B cell (primary cell): ENCODE measurements at places on chromosomes 4 and X. TPM values are rescaled to one million over a fixed set of nuclear protein-coding genes. Genes with fewer than 3 reads are reported as not detected.

GRCh38 chr4:6770581-6771228, 11.8 kb upstream of the KIAA0232 start:
- DNase-seq, result no peak
- no peaks in the 10 kb centered on the region for H3K36me3 ChIP-seq
- no peak overlapping the region for H3K4me3 ChIP-seq

GRCh38 chr4:144658903-144659302, 12.9 kb downstream of the HHIP start:
- H3K4me3 ChIP-seq, result no peak overlapping the region
- no peaks in the 10 kb centered on the region for H3K4me1 ChIP-seq
- no peaks in the 10 kb centered on the region for H3K27me3 ChIP-seq
- H3K36me3 ChIP-seq, result no peaks in the 10 kb centered on the region
- H3K27ac ChIP-seq, result no peak overlapping the region
- DNase-seq, result no peak

- H3K27me3 ChIP-seq, result no peaks in the 10 kb centered on the region
- no peaks in the 10 kb centered on the region for H3K4me1 ChIP-seq
- no peak for DNase-seq
- H3K27ac ChIP-seq, result no peak overlapping the region
Measured at GRCh38 chr4:69957209-69957608, 8.3 kb downstream of the CSN2 start.

GRCh38 chr4:29423836-29424721, 1296.1 kb upstream of the PCDH7 start:
- H3K27ac ChIP-seq, result no peak overlapping the region
- no peak for DNase-seq
- H3K4me1 ChIP-seq, result no peaks in the 10 kb centered on the region

The UXT gene
- total RNA-seq, result 177 and 183 TPM in 2 replicates
